ENCODE measurements at places on chromosomes 1 and 21.

GRCh38 chr1:204319462-204319861 is 40.3 kb downstream of the PLEKHA6 start:
- DNase-seq = no peak

DNA sequence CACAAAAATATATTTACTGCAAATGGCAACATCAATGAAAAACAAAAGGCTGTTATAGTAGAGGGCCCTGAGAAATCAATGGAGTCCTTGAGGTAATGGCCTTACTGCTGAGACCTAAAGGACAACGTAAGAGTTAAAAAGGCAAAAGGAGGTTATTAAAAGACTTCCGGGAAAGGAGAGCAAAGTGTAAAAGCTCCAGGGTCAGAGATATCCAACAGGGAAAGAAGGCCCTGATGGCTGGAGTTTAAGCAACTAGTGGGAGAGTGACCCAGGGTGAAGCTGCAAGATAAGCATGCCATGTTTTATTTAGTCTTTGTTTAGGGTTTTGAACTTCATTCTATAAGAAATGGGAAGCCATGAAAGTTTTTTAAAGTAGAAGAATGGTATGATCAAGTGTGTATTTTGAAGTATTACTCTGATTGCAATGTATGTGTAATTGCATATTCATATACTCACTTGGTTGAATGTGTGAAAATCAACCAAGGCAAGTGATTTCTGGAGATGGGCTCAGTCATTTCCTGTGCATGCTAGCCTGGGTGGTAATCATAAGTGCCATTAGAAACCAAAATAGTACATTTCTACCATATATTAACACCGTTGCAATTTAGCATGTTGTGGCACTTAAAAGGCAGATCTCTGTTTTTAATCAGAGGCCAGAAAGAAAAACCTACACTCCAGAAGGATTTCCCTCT is 5.3 kb upstream of the DPYD start:
- no peak for DNase-seq

DNA sequence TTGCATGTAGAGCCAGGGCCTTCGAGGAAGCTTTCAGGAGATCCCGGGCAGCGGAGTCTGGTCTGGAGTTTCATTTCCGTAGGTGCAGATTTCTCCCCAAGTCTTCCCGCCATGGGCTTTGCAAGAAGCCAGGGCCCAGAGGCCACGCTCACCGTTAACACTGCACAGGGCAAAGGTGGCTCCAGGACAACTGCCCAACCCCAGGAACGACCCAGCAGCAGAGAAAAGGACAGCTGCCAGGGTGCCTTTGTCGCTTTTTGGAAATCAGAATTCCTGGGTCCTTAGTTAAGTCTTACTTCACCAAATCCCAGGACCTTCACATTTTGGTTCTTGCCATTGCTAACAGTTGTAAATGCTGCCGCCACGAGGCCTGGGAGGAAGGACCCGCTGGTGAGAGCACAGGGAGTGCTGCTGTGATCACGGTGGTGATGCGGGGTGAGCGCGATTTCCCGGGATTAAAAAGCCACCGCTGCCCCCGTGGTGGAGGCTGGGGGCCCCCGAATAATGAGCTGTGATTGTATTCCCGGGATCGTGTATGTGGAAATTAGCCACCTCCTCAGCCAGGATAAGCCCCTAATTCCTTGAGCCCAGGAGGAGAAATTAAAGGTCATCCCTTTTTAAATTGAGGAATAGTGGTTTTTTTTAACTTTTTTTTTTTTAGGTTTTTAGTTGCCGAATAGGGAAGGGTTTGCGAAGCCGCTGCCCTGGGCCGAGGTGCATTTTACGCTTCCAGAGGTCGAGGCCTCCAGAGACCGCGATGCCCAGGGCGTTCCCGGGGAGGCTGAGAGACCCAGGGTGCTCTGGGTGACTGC is 8.2 kb downstream of the SIM2 start:
- DNase-seq = no peak

GRCh38 chr21:46069719-46070279 is 28.1 kb upstream of the COL6A2 start:
- no peak for DNase-seq

DNA sequence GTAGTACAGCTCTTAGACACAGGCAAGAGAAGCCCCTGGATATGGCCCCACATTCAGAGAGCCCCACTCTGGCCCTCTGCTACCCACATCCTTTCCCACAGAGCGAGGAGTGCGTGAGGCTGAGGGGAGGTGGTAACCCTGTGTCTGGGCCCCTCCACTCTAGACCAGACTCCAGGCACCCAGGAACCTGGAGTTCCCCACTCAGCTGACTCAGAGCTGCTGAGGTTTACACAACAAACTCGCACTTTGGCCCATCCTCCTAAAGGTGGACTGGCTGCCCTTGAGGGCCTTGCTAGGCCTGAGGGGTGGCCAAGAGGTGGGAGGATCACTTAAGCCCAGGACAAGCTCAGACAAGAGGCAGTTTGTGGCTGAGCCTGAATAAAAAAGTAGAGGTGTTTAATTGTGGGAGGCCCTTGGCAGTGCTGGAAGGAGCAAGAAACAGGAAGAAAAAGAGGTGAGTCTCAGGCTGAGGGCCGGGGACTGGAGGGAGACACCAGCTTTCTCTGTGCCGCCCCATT is 10.7 kb downstream of the MR1 start:
- no peak for DNase-seq

DNA sequence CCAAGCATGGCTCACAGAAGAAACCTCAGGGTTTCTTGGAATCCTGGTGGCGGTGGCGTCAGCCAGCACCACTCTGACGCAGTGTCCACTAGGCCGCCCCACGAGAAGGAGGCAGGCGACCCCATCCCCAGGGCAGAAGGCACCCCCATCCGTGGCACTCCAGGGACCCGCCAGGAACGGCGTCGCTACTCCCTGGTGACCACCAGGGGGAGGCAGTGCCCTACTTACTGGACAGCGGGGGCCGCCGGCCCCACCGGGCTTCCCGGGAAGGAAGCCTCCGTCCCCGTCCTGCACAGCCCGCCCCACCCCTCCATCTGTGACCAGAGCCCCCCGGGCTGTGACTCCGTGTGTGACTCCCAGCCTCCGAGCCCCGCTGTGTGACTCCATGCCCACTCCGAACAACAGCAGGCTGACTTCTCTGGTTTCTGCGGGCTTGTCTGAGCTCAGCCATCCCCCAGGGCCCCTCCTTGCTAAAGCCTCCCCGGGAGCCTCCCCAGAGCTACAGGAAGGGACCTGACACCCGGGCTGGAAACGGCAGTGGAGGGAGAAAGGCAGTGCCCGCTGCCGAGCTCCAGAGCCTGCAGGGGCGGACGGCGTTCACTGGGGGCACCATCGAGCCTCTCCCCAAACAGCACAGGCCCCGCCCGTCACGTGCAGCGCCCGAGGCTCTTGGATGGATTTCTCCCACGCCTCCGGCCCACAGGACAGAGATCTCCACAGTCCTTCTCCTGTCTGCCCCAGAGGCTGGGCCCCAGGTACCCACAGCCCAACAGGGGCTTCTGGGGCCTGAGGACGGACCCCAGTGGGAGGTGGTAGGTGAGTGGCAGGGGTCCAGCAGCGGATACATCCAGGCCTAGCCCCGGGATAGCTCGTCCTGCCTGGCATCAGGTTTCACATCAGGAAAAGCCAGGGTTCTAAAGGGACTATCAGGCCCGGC is 21.1 kb downstream of the KIF17 start:
- DNase-seq = peak; percentile 74

DNA sequence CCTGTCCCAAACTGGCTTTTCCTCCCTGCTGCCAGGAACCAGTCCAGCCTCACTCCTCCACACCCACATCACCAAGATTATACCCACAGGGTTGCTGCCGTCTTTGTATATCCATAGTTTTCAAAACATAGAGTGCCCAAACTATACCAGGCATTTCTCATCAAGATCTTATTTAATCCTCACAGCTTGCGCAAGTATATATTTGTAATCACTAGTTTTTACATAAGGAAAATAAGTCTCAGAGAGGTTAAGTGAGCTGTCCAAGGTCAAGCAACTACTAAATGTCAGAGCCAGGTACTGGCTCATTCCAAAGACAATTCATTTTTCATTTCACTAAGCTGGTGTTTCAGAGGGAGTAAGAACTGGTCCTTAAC is 34.9 kb upstream of the ZNF362 start:
- DNase-seq = no peak

DNA sequence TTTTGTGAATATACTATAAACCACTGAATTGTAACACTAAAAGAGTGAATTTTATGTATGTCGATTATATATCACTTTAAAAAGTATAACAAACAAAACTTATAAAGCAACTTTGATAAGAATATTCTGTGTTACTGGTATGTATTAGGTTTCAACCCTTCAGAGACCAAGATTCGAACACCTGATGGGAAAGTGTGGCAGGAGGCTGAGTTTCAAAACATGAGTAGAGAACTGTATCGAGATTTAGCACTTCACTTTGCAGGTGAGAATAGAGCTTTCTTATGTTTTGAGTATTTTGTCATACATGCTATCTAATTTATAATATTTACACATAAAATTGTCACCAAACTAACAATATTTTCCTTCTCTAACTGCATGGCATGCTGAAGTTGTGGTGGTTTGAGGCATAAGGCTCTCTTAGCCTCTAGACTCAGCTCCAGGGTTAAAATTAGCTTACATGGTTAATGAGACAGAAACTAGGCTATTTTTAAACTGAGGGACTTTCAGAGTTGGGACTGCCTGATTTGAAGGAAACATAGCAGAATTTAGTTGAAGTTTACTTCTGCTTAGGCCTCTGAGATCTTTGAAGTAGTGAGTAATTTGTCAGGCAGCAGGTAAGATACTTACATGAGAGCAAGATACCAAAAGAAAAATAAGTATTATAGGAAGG is 48.6 kb downstream of the CEP350 start:
- DNase-seq = no peak

DNA sequence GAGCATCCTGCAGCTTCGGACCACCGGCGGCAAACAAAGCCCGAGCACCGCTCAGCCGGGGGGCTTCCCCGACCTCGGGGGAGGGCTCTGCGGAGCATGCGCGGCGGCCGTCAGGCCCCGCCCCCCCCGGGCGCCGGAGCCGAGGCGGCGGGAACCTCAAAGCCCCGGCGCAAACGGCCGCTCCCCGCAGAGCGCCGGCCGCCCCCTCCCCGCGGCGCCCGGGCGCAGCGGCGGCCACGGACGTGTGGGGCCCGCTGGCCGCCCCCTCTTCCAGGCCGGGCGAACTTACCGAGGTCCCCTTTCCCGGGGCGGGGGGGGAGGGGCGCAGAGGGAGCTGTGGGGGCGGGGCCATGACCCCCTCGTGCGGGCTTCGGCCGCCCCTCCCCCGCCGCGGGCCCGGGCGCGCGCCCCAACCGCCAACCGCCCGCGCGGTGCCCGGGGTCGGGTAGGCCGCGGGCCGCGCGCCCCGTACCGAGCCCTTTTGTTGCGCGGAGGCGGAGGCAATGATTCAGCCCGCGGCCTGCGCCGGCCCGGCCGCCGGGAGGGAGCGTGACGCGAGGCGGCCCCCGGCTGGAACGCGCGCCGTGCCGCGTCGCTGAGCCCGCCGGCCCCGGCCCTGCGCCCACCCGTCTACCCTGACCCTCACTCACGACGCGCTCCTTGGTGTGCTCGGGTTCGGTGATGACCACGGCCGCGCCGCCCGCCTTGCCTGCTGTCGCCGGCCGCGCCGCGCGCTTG is 1.7 kb downstream of the RCC2 start:
- peak; percentile 46 for DNase-seq

GRCh38 chr1:36481091-36481490 is 1.6 kb downstream of the CSF3R start:
- DNase-seq = no peak

DNA sequence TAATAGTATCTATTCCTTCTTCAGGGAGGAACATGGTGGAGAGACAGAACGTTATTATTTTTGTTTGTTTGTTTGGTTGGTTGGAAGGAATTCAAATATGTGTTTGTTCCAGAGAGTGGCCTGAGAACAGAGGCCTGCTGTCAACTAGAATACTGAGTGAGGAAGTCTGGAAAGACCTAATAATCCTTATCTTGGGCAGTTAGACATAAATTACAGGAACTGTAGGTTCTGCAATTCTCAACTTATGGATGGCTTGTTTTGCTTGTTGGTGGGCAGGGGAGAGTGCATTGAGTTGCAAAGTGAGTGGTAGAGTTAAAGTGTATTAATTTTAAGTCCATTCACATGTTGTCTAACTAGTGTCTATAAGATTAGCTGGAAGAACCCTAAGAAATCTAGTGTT is 197.6 kb downstream of the BACH1 start:
- no peak for DNase-seq

- no peak for DNase-seq
Measured at GRCh38 chr1:215256936-215257679, 174.6 kb downstream of the KCNK2 start.

- DNase-seq = no peak
Measured at GRCh38 chr1:39992234-39992633, 37.3 kb downstream of the MFSD2A start.

DNA sequence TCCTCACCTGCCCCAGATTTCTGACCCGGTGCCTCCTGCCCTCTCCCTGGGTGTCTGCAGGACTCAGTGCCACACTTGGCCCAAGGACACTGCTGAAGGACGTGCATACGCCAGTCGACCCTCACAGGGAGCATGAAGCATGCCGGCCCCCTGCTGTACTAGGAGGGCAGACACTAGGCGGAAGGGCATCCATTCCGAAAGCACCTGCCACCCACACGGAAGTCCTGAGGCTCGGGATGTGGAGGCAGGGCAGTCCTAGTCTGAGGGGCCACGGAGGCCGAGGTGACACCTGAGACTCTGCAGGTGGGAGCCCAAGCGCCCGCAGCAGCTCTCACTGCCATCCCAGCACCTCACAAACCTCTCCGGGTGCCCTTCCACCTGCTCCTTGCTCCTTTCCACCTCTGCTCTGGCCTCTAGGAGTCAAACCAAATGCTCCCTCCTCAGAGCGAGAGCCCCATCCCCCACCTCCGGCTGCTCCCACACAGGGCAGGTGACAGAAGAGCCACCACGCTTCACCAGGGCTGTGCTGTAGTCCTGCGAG is 2.4 kb downstream of the NPHP4 start:
- DNase-seq = no peak

DNA sequence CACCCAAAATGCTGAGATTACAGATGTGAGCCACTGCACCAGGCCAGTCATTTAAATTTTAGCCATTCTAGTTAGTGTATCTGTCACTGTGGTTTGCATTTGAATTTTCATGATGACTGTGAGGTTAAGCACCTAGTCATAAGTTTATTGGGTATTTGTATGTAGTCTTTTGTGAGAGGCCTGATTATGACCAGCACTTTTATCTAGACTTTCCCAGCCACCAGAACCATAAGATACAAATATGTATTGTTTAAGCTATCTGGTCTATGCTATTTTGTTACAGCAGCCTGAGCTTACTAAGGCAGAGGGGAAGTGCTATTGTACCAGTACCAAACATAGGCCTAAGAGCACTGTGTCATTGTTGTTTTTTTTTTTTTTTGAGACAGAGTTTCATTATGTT is 19.9 kb upstream of the DNAJC6 start:
- no peak for DNase-seq

GRCh38 chr1:112057736-112058135 is 68.3 kb upstream of the KCND3 start:
- DNase-seq = no peak

GRCh38 chr1:203797216-203797615 is 1.8 kb downstream of the ZBED6 start:
- DNase-seq = no peak

GRCh38 chr1:218348628-218349071 is 3.5 kb downstream of the TGFB2 start:
- DNase-seq = no peak
